ENCODE measurements at places on chromosomes 6 and 20.

- no peak for DNase-seq
Measured at GRCh38 chr6:23176883-23177282, 607.5 kb downstream of the HDGFL1 start.

- DNase-seq: no peak
Measured at GRCh38 chr6:6906570-6907213, 201.1 kb upstream of the RREB1 start.

- no peak for DNase-seq
Measured at GRCh38 chr6:136405420-136406029, 115.9 kb upstream of the BCLAF1 start.

DNA sequence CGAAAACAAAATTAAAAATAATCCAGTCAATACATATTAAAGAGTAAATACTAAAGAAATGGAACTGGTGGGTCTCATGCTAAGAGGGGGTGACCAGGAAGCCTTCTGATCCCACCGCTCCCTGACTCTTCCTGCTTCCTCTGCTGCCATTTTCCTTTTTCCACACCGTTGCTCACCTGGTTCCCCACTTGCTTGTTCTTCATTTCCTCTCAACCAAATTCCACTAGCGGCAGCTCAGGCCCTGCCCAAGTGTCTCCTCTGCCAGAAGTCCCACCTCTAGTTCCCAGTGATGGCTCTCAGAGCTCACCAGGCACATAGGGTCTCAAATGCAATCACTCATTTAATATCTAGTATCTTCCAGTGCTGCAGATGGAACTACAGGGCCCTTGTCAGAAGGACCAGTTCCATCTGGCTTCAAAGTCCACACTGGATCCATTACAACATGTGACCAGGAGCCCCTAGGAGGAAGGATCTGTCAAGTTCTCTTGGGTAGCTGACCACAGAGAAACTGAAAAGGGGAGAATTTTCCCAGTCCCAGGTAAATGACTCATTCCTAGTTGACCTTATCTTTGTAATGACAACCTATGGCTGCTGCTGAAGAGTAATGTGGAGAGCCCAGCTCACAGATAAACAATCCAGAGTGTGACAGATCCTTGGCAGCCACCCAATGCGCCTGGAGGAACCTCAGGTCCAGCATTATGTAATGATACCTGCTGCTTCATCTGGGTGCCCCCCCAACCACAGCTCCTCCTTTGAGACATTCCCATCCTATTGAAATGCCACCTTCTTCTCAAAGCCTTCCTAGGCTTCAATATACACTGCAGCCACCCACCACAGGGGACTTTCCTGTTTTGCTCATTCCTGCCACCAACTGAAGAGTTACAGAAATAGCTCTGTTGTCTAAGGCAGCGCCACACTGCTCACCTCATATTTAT lies 38.2 kb downstream of the ELMO2 start:
- no peak for DNase-seq

DNA sequence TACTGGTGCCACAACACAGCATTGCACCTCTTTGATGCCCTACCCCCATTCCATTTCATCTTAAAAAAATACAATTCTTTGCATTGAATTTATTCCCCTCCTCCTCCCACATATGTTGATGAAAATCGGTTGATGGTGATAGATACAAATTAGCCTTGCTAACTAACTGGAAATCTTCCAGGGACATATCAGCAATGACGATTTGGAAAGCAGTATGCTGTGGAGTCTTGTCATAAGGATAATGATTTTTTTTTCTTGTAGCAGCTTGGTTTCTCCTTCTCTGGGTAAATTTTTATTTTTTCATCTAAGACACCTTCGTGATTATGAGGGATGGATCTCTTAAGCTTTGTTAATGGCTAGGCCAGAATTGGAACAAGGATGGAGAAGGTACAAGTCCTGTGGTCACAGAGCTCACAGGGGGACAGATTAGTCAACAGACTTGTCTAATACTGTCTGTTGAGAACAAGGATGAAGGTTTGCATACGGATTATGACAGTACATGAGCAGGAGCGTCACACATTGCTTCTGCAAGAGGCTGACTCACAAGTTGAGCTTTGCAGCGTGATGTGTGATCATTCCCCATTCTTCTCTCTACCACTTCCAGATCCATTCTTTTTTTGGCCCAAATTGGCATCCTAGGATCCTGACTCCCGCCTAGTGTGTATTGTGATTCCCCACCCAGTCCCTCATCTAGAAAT lies 233.1 kb upstream of the FERMT1 start:
- DNase-seq: no peak

GRCh38 chr6:15475872-15476271 lies 187.0 kb downstream of the DTNBP1 start:
- no peak for DNase-seq

GRCh38 chr20:51542571-51543421 lies at the start of gene NFATC2:
TSS of gene NFATC2 (minus strand) at chr20:51542719. CDS start at chr20:51542499, 220 bp downstream.
- DNase-seq: peak; percentile 43

DNA sequence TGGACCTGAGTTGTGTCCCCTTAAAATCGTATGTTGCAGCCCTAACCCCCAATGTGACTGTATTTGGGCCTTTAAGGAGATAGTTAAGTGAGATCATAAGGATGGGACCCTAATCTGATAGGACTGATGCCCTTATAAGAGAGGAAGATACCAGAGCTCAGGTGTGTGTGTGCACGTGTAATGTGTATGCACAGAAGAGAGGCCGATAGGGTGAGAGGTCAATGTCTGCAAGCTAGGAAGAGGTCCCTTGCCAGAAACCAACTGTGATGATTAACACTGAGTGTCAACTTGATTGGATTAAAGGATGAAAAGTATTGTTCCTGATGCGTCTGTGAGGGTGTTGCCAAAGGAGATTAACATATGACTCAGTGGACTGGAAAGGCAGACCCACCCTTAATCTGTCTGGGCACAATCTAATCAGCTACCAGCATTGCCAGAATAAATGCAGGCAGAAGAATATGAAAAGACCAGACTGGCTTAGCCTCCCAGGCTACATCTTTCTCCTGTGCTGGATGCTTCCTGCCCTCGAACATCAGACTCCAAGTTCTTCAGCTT lies 299.8 kb downstream of the LRFN2 start:
- no peak for DNase-seq

DNA sequence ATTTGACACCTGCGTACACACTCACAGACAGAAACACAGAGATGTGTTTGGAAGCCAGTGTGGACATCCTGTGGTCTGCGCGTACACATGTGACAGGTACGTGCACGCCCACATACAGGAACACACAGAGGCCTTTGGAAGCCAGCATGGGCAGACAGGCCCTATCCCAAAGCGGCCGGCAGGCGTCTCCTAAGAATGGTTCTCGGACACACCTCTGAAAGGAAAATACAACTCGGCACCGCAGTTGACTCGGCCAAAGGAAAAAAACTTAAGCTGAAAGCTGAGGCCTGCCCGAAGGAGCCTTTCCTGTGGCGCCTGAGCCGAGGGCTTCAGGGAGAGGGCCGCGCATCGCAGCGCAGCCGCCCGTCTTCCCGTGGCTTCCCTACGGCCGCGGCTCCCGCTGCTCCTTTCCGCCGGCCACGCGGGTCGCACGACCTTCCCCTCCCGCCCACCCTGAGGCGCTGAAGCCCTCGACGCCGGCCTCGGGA lies 1.4 kb upstream of the CEP43 start:
- peak; percentile 8 for DNase-seq

DNA sequence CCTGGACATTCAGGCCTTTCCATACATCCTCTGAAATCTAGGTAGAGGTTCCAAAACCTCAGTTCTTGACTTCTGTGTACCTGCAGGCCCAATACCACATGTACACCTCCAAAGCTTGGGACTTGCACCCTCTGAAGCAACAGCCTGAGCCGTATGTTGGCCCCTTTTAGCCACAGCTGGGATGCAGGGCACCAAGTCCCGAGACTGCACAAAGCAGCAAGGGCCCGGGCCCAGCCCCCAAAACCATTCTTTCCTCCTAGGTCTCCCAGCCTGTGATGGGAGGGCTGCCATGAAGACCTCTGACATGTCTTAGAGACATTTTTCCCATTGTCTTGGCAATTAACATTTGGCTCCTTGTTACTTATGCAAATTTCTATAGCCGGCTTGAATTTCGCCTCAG lies 107.4 kb upstream of the FRMD1 start:
- no peak for DNase-seq

DNA sequence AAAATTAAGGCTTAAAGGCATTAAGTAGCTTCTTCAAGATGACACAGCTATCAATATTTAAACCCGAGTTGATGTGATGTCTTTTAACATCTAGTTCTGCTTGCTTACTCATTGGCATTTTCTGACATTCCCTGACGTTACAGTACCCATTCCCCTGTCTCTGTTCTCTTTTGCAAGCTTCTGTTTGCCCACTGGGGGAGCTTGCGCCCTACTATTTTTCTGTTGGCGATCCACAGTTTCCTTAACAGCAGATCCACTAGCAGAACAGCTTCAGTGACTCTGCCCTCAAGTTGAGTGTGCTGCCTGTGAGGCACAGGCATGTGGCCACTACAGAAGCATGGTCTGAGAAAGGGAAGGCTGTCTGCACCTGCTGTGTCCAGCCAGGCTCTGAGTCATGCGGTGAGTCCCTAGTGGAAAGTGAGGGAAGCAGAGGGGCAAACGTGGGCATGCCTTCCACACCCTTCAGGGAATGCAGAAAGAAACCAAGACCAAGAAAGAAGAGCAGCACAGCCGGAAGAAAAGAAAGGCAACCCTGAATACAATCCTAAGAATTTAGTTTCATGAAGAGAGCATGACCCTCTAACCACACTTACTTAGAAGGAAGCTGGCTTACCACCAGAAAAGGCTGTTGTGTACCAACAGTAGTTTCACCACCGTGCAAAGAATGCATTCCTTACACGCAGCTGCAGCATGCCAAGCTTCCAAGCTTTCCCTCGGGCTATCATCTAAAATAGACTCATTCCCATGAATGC lies 97.7 kb upstream of the VGLL2 start:
- no peak for DNase-seq

- no peak for DNase-seq
Measured at GRCh38 chr6:104527761-104528415, 331.8 kb downstream of the HACE1 start.

DNA sequence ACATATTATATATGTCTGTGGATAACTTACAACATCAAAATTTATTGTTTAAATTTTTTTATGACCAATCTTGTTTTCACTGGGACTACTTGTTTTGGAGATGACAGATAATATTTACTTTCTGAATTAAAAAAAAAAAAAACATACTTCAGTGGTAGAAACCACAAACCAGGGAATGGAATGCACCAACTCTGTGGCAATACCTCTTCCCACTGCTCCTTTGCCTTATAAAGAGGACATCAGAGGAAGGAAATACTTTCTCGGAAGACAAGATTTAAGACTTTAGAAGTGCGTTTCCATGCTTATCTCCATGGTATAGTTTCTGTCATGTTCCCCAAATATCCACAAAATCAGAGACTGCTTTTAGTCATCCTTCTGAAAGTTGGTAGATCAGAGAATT lies 1241.1 kb upstream of the EYS start:
- no peak for DNase-seq

DNA sequence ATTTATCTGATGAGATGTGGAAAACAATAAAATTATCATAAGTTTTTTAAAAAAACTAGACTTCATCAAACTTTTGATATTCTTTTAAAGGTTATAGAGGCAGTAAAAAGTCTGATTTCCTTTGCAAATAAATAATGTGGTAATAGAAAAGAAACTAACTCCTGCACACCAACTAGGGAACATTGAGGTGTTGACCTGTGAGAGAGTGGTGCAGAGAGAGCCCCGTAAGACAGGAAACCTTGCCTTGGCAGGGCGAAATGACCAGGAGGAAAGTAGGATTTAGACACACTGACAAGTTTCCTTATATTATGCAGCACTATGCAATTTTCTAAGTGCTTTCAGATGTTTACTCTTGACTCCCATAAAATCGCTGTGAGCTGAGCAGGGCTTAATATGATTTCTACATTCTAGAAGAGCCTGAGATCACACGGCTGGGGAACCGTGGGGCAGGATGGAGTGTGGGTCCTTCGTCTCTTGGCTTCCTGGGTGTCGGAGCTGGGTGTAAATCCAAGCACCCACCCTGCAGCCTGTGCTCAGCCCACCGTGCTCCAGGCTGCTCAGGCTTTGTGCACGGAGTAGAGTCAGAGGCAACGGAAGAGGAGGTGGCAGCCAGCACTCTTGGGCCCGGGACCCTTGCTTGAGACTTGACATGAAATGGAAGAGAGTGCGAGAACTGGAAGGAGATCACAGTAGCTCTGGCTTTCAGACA lies 61.3 kb upstream of the FOXQ1 start:
- no peak for DNase-seq

- DNase-seq: no peak
Measured at GRCh38 chr6:79878142-79878748, 69.1 kb downstream of the ELOVL4 start.

- no peak for DNase-seq
Measured at GRCh38 chr6:44782892-44783291, 395.4 kb downstream of the CDC5L start.

DNA sequence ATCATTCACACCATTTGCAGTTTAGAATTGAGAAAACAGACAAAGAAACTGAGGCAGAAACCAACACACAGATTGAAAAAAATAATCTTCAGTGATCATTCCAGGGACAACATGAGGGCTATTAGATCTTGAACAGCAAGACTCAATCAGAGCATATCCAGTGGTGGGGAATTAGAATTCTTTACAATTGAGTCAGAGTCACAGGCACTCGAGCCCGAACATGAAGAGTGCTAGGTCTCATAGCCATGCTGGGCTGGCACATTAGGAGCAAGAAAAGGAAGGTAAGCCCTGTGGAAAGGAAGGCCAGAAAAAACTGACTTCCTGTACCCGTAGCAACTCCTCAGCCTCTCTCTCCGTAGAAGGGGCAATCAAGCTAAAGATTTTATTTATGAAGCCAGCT lies 419.9 kb downstream of the HAO1 start:
- DNase-seq: no peak

DNA sequence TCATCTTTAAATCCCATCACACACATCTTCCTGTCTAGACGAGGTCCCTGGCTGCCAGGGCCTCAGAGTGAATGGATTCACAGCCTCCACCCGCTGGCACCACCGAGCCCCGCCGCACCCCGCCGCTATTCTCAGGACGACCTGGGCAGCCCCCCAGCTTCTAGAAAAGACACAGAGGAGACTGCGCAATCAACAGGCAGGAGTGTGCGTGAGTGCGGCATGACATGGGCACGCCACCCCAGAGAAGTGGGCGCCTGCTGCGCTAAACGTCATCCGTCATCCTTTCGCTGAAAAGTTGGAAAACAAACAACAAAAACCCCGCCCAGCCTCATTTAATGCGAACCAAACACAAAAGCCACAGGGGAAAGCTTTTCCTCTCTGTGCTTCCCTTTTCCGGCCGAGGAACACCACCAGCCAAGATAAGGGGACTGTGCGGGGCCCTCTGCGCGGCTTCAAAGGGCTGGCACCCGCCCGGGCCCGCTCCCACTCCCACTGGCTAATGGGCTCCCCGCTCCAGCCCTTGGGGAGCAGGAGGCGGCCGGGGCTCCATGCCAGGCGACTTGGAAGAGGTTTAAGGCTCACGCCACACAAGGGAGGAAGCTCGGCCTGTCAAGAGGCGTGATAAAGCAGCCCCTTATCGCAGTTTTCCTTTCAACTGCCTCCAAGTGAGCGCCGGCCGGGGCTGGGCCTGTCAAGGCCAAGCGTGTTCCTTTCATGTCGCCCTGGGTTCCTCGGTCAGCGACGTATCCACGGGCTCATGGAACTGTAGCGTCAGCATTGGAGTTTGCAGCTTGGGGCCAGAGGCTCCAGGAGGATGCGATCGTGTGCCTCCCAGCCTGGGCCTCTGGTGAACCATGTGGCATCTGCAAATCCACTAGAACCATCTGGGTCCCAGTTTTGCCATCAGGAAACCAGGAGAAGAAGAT lies 50.1 kb downstream of the NFATC2 start:
- no peak for DNase-seq
